Stimulated activated CD4-positive, alpha-beta T cell treated with anti-CD3 and anti-CD28 coated beads, TNF-alpha, amount 100 ng/mL, for 1 hour (primary cell): ENCODE measurements at places on chromosomes 11 and 22.

DNA sequence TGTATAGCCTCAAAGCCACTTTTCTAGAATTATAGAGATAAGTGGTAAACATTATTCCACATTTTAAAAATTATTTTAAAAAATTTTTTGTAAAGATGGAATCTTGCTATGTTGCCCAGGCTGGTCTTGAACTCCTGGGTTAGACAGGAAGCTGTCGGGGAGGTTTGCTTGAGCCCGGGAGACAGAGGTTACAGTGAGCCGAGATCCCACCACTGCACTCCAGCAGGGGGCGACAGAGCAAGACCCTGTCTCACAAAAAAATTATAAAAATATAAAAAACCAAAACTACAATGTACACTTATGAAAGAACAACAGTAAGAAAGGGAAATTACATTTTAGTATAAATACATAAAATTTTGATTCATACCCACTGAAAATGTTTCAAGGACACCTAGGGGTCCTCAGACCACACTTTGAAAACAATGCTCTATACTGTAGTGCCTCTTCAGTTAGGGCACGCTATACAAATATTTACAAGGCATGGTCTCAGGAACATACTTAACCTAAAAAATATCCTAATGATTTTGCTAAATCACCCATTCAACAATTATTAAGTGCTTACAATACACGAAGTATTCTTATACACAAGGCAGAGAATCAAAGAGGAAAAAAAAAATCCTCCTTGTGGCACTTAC is 111.2 kb downstream of the MRTFA start:
- peak; percentile 11 for DNase-seq

GRCh38 chr11:25317216-25317615 is 820.4 kb downstream of the LUZP2 start:
- no peak for DNase-seq

DNA sequence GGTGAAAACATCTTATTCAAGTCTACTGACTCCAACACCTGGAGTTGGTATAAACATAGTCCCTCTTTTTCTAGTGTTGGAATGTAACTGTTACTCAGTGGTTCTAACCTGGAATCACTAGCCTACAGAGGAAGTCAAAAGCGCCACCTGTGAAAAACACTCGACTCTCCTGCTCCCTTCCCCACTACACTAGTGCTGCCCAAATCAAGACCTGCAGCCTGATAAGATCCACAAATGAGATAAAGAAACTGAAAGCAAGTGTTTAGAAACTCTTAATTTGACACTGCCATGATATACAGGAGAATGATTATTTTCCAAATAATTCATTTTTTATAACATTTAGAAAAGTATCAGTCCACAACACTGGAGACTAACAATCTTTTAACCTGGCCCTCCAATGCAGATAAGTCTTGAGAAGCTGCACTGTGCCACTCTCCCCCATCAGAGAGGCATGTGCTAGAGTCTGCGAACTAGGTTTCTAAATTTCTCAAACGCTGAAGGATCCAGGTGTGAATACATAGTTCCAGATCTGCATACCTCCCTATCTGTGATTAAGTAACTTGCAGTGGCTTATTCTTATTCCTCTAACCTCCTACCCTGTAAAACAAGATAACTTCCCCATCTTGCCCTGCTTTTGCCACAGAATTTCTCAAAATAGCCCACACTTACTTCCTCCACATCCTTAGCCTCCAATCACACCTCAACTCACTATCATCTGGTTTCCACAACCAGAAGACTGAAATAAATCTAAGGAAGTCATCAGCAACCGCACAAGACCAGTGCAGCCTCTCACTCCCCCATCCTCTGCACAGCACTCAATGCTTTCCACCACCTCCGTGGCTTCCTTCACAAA is 88.1 kb downstream of the RRAS2 start:
- DNase-seq = no peak

GRCh38 chr22:44406341-44407170 is 91.5 kb downstream of the RTL6 start:
- DNase-seq = no peak

DNA sequence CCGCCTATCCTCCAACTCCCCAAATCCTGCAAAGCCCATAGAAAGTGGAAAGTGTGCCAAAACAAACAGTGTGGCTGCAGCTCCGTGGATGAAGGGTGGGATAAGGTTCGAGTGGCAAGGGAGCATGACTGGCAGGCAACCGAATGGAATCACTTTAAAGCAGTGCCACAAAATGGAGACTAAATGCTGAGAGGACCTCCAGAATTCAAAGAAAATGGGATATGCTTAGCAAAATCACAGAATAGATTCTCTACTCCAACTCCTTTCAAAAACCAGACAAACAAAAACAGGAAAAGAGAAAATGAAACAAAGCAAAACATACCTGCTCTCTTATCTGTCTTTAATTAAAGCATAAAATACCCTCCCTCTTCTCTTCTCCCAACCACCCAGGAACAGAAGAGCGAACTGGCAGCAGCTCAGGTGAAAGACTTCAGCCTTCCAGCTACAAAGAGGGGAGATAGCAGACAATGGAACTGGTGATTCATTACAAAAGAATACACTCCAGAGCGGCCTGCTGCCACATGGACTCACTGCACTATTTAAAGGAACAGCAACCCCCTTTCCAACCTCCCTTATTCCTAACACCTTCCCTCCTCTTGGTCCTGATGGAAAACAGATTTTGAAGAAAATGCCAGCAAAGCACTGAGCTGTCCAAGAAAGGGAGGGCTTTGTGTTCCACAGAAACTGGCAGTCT is 118.5 kb downstream of the APOL5 start:
- no peak for DNase-seq

GRCh38 chr22:50298937-50299784 is 8.3 kb downstream of the PLXNB2 start:
- no peak for DNase-seq

GRCh38 chr22:30204742-30205111 is 41.8 kb downstream of the LIF start:
- DNase-seq = no peak

DNA sequence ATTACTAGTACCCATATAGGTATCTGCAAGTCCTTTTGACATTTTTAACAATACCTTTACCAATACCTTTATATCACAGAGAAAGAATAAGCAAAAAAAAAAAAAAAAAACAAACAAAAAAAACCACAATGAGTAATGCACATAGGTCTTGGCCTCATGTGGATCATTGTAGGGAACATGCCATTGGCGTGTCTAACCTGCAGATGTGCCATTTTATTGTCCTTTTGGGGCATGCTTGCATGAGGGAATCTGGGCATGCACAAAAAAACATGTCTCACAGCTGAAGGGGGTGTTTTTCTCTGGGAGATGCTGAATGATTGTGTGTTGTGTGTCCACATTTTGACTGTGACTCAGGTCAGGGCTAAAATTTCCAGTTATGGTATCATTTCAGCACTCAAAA is 361.6 kb downstream of the GUCY1A2 start:
- DNase-seq = no peak

GRCh38 chr22:35914665-35915476 is 113.8 kb downstream of the RBFOX2 start:
- DNase-seq = no peak

DNA sequence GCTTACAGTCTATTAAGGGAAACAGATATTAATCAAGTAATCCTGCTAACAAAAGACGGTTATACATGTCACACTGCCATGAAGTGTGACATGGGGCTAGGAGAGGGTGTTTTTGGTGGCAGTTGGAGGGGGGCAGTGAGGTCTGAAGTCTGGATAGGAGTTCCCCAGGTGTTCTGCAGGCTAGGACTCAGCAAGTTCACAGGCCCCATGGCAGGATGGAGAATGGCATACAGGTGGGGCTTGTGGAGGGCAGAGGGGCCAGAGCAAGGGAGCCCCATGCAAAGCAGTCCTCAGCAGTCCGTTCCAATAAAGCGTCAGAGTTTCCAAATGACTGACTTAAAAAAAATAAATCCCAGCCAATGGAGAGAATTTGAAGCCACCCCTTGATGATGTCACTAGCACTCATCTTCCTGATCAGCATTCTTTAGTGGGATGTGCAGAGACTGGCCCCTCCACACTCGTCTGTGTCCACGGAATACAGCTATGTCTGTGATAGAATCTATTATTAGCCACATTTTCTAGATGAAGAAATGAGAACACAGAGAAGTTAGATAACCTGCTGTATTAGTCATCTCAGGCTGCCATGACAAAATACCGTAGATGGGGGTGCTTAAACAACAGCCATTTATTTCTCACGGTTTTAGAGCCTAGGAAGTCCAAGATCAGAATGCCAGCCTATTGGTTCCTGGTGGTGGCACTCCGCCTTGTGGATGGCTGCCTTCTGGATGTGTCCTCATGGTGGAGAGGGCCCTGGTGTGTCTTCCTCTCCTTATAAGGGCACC is 32.6 kb downstream of the PRDM11 start:
- DNase-seq = no peak
